Inflammatory macrophage treated with lipopolysaccharide for 1 hour (primary cell): ENCODE measurements at places on chromosomes 6 and 20.

DNA sequence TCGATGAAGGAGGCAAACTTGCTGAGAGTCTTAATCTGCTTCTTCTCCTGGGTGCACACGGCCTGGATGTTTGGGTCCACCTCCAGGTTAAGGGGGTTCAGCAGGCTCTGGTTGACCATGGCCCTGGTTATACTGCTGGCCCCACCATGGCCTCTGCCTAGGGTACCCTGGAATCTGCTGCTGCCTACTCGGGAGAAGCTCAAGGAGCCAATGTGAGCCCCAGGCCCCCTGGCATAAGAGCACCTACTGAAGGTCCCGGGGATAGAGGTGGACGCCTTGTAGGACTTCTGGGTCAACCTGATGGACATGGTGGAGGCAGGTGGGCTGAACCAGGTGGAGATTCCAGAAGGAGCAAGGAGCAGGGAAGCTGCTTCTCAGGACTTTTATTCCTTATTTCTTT lies 17.9 kb upstream of the FKBP1C start:
- no peak for DNase-seq

DNA sequence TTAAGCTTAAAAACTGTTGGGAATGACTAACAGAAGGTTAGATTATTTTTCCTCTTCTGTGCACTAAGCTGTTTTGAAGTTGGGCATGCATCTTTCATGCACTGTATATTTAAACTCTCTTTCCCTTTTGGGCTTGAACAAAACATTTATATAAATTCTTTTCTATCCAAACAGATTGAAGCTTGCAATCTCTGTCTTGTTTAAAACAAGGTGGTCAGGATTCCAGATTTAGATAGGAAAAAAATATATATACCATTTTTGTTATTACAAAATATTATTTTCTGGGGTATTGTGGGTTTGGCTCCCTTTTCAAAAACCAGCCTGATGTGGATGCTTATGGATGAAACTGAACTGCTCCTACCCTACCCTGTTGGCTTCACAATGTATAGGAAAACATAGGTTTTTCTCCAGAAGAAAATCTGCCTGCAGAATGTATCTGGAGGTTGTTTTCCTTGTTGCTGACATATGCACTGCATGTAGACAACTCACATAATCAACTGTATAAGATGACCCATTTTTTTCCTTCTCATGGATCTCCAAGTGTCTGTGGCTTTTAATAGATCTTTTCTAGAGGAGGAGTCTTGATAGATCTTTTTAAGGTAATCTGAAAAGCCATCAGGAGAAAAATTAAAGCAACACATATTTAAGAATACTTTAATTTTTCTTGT lies 146.3 kb downstream of the PRL start:
- no peak for DNase-seq

DNA sequence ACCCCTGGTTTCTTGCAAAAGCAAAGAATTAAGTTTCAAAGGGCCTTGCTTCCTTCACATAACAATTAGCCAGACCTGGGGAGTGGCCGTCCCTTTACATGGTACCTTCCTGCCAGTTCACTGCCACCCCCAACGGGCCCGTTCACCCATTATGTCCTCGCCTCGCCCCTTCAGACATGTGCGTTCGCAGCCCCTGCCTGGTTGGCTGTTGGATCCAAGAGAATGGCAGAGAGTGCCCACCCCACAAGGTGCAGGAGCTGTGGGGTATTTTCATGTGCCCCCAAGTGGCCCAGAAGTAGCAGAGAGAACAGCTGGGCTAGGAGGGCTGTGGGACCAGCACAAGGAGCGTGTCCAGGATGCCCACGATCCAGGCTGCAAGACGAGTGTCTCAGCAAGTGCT lies 422.9 kb upstream of the SULF2 start:
- DNase-seq: no peak

DNA sequence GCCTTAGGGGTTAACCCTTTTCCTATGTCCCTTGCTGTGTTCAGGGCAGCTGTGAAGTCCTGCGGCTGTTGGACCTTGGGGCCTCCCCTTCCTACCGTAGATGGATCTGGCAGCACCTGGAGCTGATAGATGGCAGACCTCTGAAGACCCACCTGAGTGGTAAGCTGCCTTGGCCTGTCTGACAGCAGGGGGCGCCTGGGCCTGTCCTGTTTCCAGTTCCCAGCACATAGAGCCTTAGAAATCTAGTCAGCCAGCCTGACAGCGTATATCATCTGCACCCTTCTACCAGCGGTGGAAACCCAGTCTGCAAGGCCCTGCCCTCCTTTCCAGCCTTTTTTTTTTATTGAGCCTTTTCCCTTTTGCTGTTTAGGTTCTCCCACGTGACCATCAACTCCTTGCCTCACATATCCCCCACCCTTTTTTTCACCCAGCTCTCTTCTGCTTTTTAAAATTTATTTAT lies 26.6 kb downstream of the CNBD2 start:
- peak; percentile 62 for DNase-seq

DNA sequence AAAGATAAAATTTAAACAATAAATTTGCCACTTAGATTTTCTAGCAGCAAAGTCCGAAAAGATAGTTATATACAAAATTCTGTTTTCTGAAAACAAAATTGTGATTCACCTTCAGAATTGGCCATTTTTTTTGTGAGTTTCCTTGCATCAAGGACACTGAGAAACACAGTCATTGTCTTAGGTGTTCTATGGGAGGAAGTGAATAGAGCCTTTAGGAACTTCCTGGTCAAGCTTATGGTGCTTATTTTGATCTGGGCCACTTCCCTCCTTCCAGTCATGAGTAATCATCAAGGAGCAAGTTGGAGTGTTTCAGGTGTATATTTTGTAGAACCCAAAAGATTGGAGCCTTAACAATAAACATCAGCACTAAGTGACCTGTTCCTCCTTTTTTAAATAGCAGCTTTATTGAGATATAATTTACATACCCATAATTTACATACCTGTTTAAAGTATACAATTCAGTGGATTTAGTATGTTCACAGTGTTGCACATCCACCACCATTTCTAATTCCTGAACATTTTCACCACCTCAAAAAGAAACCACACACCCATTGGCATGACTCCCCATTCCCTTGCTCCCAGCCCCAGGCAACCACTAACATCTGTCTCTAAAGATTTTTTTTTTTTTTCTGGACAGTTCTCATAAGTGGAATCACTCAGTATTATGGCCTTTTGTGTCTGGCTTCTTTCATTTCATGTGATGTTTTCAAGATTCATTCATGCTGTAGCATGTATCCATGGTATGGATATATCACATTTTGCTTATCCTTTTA lies 17.6 kb downstream of the TMEM74B start:
- no peak for DNase-seq

DNA sequence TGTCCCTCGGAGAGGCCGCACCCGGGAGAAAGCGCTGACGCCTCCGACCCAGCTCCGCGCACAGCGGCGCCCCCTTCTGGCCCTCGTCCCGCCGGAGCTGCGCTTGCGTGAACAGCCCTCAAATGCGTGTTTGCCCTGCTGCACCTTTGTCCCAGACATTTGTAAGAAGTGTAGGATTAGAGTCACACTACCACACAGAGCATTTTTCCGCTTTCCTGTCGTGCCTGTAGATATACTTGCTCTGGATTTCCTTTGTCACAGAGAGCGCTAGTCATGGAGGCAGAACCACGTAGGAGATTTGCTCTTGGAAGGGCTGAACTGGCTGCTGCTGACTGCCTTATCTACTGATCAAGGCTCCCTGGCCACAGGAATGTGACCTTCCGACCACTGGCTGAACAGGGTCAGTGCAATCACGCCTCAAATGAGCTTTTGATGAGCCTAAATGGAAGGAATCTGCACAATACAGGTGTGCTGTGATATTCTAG lies 62.3 kb downstream of the PAX1 start:
- no peak for DNase-seq

GRCh38 chr20:16575390-16576140 lies 2.3 kb upstream of the KIF16B start:
- DNase-seq: no peak

- DNase-seq: no peak
Measured at GRCh38 chr20:52056203-52057062, 135.1 kb downstream of the ZFP64 start.

DNA sequence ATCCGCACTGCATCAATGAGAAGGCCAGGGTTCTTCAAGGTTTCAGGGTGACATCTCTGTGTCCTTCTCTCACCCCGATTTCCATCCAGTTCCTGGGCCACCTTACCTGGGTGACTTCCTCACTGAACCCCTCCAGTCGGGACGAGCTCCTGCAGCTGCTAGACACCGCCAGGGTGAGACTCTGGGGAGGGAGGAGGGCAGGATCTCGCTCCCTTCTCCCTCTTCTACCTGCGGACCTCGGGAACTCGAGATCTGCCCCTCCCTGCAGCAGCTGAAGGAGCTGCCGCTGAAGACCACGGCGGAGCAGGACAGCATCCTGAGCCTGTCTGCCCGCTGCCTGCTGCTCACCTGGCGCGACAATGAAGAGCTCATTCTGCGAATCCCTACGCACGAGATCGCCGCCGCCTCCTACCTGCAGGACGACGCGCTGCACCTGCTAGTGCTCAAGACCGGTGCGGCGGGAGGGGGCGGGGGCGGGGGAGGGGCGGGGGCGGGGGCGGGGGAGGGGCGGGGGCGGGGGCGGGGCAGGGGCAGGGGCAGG lies 7.5 kb downstream of the CCM2L start:
- DNase-seq: no peak

DNA sequence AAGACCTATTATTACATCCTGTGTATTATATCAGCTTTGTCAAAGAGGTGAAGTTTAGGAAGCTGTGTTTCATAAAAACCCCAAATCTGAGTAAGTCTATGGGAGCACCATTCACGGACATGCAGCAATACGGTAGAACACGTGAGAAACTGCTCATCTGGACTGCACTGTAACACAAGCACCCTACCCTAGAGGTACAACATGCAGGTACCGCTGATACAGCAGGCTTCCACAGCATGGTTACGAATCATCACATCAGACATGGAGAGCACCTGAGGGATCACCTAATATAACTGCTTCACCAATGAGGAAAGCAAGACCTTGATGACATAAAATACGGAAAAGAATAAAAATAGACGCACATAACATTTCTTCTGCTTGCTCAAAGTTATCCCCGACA lies 96.7 kb downstream of the GMDS start:
- no peak for DNase-seq

DNA sequence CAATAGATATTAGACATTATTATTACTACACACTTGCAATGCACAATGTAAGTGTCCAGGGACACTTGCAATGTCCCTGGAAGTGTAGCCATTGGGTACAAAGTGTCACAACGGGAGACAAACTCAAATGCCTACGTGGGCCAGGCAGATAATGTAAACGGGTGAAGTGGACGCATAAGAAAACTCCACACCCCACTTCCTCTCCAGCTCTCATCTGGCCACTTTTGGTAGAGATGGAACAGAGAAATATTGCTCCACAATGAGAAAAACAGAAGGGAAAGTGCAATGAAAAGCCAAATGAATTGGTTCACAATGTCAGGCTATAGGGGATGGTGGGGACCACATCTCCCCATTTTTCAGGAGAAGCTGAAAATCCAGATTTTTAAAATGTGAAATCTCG lies 9.4 kb downstream of the SULF2 start:
- DNase-seq: no peak

- peak; percentile 32 for DNase-seq
Measured at GRCh38 chr20:48620507-48621375, 207.1 kb downstream of the PREX1 start.

GRCh38 chr20:34876406-34877282 lies at the start of gene ACSS2:
Gene ACSS2 (plus strand): TSS chr20:34876612. CDS start chr20:34876646, 34 bp downstream.
- DNase-seq: peak; percentile 99

- DNase-seq: no peak
Measured at GRCh38 chr20:32524829-32525501, 60.2 kb downstream of the NOL4L start.

DNA sequence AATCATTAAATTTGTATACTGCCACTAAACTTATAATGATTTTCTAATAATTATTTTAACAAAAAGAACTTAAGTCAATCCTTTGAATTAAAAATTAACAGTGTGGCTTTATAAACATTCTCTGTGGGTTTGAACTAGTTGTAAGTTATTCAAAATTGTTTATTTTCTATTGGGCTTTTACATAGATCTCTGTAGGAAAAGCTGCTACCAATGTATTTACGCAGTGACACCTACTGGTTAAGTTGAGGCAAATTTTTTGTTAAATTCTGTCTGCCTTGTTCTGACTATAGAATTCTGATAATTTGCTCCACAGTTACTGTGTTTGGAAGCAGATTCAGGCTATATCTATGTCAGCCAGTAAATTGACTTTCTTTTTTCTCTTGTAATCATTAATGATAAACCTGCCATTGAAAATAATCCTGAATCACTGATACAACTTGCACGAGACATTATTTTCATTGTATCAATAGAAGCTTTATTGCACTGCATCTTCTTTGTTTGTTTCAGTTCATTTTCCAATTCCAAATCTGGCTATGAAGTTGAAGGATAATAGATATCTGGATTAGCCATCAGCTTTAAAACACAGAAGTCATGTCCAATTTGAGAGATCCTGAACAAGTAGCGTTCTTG lies 66.0 kb upstream of the UTRN start:
- DNase-seq: peak; percentile 73

- DNase-seq: no peak
Measured at GRCh38 chr20:9838378-9839295, at the start of gene PAK5. Gene PAK5 (minus strand): TSS chr20:9839076. CDS start chr20:9644328, 194,748 bp downstream.

DNA sequence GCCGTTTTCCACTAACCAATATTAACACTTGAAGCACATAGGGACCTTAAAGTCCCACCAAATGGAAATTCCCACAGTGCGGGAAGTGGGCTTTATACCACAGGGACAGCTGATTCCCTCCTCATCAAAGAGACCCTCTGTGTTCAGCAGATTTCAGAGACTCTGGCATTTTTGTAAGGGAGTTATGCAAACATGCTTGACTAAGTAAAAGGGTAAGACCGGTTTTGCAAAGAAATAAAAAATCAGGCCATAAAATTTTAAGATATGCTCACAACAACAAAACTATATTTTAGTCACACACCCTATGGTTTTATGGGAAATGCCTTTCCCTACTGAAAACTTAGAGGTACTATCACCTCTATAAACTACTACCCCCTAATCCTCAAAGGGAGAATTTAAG lies 45.4 kb upstream of the SPTLC3 start:
- no peak for DNase-seq

- DNase-seq: peak; percentile 59
Measured at GRCh38 chr6:138724015-138724414, 49.6 kb upstream of the CCDC28A start.

- DNase-seq: no peak
Measured at GRCh38 chr20:21613512-21613911, 92.0 kb upstream of the PAX1 start.

DNA sequence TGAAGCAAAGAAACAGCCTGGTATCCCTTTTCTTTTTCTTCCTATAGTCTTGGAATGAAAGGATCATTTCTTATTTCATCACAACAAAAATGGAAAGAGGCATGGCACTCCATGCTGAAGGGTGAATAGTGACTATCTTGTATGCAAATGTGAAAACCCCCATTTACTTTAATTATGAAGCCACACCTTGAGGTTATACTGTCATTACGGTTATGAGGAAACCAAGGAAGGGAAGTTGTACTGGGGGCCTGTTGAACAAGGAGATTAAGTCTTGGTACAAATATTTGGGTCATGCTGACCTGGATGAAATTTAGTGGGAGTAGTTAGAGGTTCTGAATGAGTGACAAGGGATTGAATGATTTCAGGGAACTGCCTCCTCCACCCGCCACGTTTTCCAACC lies 8.7 kb upstream of the STXBP5 start:
- peak; percentile 30 for DNase-seq

GRCh38 chr6:142118925-142119324 lies 13.8 kb upstream of the GJE1 start:
- no peak for DNase-seq

- DNase-seq: no peak
Measured at GRCh38 chr6:121135425-121135824, 198.9 kb downstream of the TBC1D32 start.

- no peak for DNase-seq
Measured at GRCh38 chr6:56808871-56809359, 146.0 kb upstream of the BEND6 start.

GRCh38 chr20:47336129-47336754 lies 20.3 kb downstream of the ZMYND8 start:
- DNase-seq: no peak
